ENCODE measurements at places on chromosomes 5 and 9.
A peak's percentile ranks its signal among the peaks of the same experiment; 100 is the strongest.

GRCh38 chr5:109225716-109226625, 183.8 kb downstream of the PJA2 start:
- no peak for DNase-seq

- no peak for DNase-seq
Measured at GRCh38 chr5:149322518-149322917, 22.8 kb upstream of the GRPEL2 start.

DNA sequence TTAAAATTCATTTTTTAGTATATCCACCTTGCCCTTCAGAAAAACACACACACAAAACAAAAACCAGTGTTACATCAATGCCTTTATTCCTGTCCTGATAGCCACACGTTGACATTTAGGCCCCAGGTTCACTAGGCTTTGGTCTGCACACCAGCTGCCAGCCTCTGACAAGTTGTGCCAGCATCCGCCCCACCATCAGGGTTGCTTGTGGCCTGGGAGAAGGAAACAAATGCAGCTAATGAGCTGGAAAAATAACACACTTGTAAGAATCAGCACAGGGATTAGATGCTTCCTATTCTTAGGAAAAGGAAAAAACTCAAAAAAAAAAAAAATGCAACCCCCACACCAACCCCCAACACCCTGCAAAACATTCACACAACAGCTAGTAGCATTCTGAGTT, 404.0 kb upstream of the GRIA1 start:
- peak; percentile 8 for DNase-seq

GRCh38 chr9:111966861-111967291, 70.3 kb downstream of the UGCG start:
- DNase-seq: no peak

DNA sequence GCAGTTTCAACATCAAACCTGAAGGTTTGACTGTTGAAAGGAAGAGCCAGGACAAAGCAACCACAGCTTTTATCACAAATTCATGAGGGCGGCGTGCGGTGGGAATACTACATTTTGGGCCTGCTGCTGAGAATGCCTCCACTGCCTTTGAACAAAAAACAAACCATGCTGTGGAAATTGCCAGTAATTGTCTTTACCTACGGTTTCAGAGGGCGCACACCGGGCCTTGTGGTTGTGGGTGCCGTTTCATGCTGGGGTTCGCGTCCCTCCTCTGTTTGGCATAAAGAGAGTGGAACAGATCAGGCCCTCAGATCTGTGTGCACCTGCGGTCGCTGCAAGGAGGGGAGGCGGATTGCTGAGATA, 27.6 kb upstream of the TCF7 start:
- no peak for DNase-seq

DNA sequence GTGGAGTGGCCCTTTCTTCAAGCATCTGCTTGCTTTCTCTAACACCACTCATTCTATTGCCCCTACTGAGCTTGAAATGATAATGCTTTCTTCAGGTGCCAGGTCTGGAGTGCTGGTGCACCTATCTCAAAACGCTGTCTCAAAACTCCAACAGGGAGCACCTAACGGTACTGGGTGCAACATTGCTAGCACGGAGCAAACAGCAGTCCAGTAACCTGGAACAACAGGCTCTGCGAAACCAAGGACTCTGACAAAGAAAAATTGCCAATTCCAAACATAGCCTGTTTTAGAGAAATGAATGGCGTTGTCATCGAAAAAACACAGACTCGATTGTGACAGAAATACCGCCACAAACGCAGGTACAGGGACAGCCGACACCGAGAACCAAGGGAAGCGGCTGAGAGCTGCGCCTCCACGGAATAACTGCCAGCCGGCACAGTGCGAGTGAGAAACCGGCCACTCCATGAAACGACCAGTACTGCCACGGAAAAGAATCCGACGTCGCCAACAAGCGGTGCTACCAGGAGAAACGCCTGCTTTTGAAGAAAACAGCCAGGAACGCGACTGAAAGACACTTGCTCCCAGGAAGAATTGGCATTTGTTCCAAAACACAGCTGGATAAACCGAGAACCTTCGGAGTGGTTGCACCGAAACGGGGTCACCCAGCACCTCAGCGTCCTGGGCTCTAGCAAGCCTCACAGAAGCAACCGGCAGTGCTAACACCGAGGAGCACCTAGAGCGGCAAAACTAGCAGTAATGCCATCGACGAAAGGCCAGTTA, 3.1 kb downstream of the ANXA2R start:
- DNase-seq: no peak

GRCh38 chr9:70229579-70229978, 29.2 kb upstream of the SMC5 start:
- peak; percentile 67 for DNase-seq

DNA sequence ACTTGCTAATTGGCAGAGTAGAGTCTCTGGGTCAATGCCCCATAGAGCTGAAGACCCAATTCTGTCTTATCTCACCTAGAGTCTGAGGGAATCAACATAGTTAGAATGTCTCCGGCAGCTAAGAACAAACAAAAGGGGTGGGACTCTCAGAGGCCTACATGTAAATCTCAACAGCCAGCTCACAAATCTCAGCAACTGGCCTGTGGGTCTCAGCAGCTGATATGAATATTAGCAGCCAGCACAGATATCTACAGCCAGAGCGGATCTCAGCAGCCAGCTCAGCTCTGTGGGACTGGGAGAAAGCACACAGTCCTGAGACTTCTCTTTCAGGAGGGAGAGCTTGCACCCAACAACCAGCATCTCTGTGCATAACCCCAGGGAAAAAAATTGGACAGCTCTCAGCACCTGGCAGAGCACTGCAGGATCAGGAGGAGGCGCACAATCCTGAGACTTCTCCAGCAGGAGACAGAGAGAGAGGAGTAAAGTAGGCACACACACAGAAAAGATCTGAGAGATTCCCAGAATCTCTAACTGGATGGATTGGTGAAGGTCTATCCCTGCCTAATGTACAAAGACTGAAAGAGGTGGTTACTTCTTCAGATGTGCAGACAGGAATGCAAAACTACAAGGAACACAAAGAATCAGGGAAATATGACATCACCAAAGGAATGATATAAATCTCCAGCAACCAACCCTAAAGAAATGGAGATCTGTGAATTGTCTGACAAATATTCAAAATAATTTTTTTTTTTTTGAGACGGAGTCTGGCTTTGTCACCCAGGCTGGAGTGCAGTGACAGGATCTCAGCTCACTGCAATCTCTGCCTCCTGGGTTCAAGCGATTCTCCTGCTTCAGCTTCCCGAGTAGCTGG, 29.2 kb downstream of the KLF4 start:
- DNase-seq: no peak

DNA sequence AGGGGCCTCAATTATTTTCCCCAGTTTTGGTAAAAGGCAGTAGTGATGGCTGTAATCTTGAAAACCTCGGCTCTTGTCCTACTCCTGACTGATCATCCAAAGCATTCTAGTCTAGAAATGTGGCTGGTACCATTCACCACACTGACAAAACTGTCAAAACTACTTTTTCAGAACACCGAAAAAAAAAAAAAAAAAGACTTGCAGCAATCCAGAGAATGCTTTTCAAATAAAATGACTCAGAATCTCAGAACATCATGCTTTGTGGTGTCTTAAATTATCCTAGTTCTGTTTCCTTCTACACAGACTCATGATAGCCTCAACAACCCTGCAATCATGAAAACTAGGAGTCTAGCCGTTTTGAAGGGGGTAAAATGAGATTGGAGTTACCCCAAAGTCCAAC, 13.4 kb downstream of the SLC28A3 start:
- no peak for DNase-seq

DNA sequence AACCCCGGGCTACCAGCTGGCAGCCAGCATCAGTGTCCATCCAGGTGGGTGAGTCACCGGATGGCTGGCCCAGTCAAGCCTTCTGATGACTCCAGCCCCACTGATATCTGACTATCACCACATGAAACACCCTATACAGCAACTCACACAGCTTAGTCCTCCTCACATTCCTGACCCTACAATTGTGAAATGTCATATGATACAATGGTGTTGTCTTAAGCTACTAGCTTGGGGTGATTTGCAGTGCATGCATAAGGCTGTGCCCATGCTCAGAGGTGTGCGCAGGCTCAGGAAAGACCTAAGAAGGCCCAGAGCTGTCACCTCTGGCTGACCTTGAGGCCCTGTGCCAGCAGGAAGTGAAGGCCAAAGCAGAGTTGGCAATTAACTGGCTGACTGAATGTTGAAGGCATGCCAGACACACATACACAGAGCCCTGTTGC, 21.5 kb upstream of the SEMA4D start:
- DNase-seq: no peak

- DNase-seq: no peak
Measured at GRCh38 chr9:84775056-84775643, 105.6 kb downstream of the NTRK2 start.

DNA sequence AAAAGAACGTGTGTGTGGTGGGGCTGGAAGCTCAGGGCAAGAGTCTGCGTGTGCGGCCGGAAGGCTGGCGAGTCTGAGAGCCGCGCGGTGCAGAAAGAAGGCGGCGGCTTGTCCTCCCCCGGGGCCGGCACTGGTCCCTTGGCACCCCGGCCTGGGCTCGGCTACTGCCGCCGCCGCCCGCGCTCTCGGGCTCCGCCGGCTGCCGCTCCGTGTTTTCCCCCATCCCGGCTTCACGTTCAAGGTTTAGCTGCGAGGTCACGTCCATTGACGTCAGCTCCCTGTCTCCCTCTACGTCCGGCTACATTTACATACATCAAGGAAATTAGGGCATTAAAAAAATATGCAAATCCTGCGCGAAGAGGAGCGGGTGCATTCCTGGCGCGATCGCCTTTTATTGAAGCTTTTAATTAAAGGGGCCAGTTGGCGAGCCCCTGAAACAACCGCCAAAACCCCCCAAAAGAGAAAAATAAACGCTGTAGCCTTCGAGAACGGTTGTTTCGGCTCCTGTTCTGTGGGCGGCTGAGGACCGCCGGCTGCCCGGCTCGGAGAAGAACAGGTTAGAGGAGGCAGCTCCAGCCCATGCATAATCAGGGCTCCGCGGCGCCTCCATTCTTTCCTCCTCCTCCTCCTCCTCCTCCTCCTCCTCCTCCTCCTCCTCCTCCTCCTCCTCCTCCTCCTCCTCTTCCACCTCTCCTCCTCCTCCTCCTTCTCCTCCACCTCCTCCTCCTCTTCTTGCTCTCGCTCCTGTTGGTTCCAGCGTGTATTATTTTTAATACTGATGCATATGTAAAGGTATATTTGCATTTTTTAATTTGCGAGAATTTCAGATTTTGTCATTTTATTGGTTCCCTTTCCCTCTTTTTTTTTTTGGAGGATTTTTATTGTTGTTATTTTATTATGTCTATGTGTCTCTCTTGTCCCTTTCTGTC, 207.0 kb downstream of the MEF2C start:
- peak; percentile 79 for DNase-seq

DNA sequence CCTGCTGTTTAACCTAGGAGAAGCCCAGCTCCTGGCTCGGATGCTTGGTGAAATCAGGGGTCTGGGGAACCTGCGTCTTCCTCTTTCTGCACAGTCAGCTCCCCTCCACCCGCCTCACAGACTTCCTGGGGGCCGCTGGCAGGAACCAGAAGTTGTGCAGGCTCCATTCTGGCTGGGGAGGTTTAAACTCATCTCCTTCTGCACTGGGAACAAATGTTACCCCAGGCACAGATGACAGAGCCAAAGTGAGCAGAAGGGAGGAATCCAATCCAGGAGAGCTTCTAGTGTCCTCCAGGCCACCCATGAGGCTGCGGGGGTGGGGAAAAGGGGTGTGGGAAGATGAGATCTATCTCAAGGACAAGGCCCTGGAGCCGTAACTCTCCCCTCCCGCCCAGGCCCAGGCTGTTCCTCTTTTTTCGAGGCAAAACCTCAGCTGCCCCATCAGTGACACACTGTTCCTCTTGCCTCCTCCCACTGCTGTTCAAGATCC, 31.2 kb downstream of the KCNMB1 start:
- no peak for DNase-seq

DNA sequence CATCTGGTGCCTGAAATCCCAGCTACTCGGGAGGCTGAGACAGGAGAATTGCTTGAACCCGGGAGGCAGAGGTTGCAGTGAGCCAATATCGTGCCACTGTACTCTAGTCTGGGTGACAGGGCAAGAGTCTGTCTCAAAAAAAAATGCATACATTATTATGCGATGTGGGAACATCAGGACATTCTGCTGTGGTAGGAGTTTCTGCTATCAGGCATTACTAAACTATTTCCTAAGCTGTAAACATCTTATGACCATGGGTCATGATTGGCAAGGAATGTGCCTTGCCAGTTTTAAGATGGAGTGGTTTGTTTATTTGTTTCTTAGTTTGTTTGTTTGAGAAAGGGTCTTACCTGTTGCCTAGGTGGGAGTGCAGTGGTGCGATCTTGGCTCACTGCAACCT, 45.1 kb upstream of the FAM120A start:
- no peak for DNase-seq

DNA sequence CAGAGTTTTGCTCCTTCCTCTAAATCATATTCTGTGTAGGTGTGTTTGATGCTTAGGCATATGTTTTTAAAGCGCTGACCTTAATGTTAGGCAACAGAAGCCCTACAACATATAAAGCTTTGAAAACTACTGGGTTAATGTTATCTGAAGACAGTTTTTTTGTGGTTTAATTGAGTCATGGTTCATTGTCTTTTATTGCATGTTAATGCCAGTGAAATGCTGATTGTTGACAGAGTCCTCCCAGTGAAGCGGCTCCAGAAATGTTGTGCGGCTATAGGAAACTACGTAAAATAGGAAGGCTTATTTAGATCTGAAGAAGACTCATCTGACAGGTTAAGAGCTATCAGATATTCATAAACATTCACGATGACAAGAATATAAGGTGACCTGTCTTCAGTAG, 424.6 kb downstream of the CCDC171 start:
- DNase-seq: peak; percentile 20

DNA sequence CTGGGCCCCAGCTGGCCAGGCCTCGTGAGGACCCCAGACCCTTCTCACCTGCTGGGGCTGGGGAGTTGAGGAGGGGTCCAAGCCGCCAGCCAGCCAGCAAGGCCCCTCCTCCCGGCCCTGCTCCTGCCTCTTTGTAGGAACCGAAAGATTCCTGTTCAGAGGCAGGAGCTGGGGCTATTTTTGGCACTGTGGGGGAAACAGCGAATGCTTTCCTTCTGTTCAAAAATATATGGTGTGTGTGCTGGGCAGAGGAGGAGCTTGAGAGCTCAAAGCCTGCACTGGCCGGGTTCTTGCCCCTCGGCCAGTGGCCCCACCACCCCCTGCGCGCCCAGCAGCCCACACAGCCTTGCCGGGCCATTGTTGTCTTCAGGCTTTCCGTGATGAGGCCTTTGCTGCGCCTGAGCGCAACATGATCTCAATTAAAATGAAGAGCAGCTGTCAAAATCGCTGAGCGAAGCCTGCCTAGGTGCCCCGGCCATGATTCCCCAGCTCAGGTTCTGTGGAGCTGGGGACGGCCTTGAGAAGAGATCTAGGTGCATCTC, 13.4 kb downstream of the NCS1 start:
- DNase-seq: no peak

GRCh38 chr5:56814361-56814962, 887 bp upstream of the MAP3K1 start:
- no peak for DNase-seq

- DNase-seq: no peak
Measured at GRCh38 chr9:129539446-129539845, 81.5 kb downstream of the C9orf50 start.

- DNase-seq: no peak
Measured at GRCh38 chr5:67188274-67189078, 8.1 kb downstream of the CD180 start.

GRCh38 chr5:173310861-173311785, 17.1 kb downstream of the STC2 start:
- DNase-seq: no peak
